NCI-H187 (cell line): ENCODE measurements at places on chromosomes 2 and 18.

DNA sequence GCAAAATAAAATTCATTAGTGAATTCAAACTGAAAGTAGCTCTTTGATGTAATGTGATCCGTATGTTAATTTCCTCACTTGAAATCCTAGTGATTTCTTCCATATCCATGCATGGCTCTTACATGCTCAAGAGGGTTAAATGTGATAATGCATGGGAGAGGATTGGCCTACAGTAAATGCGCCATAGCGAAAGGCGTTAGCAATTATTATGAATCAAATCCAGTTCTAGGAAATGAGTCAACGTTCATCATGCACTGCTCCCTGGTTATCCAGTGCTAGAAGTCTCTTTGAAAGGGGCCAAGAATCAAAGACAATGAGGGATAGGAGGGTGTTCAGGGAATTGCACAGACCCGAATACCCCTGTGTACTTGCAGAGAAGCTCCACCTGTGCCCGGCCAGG, 101.4 kb upstream of the RASGRP3 start:
- DNase-seq = no peak

- no peak for DNase-seq
Observed at GRCh38 chr2:1755436-1756191, 11.3 kb upstream of the PXDN start.

- no peak for DNase-seq
Observed at GRCh38 chr2:73897934-73898333, 5.1 kb downstream of the ACTG2 start.

DNA sequence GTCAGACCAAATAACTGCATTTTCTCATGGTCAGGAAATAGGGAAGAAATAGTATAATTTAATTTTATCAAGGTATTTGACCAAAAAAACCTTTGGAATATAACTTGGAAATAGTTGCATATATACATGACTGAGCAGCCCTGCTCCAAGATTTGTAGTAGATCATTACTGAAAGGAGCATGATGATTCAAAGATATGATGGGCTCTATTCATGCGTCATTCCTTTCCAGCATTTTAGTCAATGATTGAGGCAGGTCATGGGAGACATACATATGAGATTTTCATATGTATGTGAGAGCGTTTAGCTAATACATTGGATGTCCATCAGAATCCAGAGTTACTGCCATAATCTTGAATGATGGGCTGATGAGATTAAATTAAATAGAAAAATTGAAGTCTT, 74.5 kb downstream of the CAB39 start:
- DNase-seq = no peak

DNA sequence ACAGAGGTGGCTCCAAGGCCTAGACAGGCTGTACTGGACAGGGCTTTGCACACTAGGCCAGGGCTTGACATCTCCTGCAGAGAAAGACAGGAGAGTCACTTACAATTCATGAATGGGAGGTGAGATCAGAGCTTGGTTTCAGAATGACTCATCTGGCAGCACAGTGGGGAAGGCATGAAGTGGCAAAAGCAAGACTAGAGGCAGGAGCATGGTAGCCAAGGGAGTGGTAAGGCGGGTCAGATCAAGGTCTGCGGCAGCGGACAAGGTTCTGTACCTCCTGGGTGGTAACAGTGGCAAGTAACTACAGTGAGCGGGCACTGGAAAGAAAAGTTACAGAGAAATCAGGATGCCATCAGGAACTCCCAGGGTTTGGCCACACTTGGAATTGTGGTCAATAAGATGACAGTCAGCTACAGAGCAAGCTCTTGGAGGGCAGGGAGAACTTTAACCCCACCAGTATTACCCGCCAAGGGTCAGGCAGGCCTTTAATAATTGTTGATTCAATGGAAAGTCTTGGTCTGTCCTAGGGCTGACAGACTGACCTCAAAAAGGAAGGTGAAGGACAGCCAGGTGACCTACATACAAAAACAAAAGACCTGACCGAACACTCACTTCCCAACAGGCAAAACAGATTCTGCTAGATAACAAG, 5.7 kb downstream of the MCFD2 start:
- no peak for DNase-seq

GRCh38 chr2:108988796-108989713, at the start of gene EDAR:
TSS of gene EDAR (minus strand) at chr2:108989220. CDS start at chr2:108931014, 58,206 bp downstream.
- DNase-seq = no peak

GRCh38 chr2:161412346-161412745, 3.8 kb upstream of the TBR1 start:
- no peak for DNase-seq

GRCh38 chr2:171134624-171135230, 26.0 kb downstream of the TLK1 start:
- no peak for DNase-seq

DNA sequence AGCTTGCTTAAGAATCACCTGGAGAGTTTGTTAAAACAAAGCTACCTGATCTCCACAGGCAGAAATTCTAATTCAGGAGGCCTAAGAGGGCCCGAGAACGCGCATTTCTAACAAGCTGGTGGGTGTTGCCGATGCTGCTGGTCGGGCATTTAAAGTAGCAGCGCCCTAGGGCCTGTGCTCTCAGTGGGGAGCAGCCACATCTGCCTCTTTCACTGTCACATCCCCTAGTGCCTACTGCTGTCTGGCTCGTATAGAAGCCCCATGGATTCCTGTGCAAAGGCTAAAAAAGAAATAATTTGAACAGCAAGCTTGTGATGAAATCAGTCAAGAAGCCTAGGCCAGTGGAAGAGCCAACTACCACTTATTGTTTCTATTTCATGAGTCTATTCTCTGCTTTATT, 126.7 kb upstream of the SMIM21 start:
- no peak for DNase-seq

GRCh38 chr2:46299365-46300263, 2.4 kb downstream of the EPAS1 start:
- DNase-seq = no peak

GRCh38 chr18:7165846-7166393, 48.3 kb upstream of the LAMA1 start:
- no peak for DNase-seq

DNA sequence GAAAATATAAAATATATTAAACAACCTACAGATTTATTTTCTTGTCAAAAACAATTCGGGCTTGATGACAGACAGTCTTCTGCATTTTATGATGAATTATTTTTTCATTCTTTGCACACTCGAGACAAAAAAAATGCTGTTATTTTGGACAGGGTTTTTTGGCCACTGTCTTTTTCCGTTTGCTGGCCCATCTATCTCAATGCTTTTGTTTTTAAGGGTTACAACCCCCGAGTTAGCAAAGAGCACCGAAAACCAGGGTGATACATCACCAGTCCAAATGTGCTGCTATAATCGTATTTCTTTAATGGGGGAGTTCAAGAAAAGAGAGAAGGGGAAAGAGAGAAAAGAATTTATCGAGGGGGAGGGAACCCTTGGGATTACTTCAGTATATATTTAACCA, 7.7 kb downstream of the EVX2 start:
- no peak for DNase-seq

DNA sequence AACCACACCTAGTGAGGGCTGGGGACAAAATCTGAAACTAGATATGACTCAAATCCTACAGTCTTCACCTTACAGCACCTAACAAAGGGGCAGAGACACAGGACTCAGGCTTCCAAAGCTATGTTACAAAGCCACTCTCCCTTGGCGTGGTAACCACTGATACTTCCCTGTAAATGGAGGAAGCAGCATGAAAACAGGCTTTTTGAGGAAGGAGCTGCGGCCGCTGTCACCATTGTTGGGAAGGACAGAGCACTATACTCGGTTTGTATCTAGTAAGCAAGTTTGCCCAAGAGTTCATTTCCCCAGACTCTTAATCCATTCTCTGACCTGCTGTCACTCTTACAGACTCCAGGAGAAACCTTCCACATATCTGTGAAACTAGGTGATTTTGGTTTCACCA, 60.3 kb downstream of the LONRF2 start:
- no peak for DNase-seq

DNA sequence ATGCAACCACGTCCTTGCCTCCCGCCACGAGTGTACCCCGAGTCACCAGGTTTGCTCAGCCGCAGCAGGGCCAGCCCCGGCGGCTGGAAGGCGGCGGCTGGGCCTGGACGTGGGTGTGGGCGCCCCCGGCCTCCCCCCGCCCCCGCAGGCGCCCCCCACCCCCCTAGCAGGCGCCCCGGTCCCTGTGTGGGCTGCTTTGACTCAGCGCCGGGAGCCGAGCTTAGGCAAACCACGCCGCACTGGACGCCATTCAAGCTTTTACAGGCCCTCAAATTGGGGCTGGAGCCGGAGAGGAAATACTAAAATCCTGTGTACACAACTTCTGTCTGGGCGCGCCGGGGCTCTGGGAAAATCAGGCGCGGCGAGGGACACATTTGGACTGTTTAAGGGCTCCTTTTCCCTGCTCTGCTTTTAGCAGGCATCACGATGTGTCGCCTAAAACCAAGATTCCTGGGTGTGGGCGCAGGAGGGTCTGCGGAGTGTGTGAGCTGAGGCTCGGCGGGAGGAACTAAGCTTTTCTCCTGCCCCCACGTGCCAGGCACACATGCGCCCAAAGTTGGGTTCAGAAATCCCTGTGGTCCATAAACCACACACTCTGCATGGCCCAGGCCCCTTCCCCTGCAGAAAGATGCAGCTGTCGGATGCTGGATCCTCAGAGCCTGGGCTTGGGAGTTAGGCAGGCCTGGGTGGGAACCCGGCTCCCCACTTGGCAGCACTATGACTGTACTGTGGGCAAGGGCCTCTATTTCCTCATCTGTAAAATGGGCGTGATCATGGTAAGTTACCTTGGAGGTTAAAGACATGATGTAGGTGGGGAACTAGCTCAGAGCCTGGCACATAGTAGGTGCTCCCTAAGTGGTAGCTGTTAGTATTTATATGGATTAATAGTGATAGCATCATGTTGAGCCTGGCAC, 57.6 kb downstream of the ATOH8 start:
- no peak for DNase-seq

DNA sequence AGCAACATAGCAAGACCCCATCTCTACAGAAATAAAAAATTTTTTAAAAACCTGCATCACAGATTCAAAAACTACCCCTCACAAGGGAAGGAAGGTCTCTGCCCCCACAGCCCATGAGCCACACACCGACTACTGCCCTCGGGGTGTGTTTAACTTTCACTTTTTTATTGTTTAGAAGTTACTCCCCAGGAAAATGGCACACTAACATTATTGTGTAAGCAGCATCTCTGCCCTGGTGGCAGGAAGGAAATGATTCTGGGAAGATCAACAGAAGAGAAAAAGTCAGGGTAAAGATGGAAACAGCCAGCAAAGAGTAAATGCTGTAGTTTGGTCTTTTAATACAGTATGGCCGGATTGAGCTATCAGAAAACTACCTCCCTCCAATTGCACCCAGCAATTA, 21.9 kb downstream of the TRABD2A start:
- DNase-seq = no peak

- DNase-seq = peak; percentile 24
Observed at GRCh38 chr18:46073474-46074331, 1.6 kb upstream of the PSTPIP2 start.

- no peak for DNase-seq
Observed at GRCh38 chr2:230873661-230874401, 9.1 kb downstream of the ITM2C start.

DNA sequence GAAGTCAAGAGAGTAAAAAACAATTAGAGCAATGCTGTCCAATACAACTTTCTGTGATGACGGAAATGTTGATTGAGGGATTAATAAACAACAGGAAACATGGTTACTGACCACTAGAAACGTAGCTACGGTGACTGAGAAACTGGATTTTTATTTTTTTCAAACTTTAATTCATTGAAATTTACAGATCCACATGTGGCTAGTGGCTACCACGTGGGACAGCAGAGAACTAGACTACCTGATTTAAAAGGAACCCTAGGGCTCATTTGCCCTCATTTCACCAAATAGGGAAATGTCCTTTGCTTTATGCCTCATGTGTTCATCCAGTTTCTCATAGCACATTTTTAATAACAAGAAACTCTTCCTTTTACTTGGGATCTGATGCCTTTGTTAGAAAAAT, 413.0 kb downstream of the TGIF1 start:
- DNase-seq = no peak

DNA sequence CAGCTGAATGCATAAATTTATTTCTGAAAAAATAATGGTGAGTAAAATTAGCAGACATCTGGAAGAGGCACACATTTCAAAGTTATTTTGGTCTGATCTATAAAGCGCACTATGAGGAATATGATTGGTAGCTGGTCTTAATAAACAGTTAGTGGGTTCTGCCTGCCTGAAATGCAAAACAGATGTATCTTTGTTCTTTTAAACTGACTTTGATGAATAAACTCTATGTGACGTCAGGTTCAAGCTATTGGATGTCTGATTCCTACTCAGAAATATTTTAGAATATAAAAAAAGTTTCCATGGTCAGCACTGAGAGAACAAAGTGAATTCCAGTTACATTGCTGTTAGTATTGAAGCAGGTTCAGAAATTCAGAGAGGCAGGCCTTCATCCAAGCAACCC, 136.4 kb downstream of the TPGS2 start:
- DNase-seq = no peak

GRCh38 chr18:41059126-41059415, 896.0 kb upstream of the PIK3C3 start:
- no peak for DNase-seq

DNA sequence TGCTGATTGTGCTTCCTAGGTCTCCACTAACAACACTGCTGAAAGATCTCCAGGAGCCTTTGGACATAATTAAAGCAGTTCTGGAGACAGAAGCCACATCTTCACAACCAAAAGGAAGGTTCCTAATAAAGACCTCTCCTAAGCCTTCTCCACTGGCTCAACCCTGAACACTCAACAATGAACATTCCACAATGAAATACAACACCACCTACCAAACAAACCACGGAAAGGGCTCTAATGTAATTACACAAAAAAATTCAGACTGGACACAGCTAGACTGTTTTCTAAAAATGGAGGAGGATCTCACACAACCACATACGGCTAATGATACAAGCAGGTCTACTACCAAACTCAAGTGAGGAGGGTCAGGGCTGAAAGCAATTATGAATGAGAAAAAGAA, 43.6 kb downstream of the NOL10 start:
- no peak for DNase-seq
